K562 (cell line): ENCODE measurements at places on chromosomes 6 and 20. TPM values are rescaled to one million over a fixed set of nuclear protein-coding genes. Genes with fewer than 3 reads are reported as not detected.

DNA sequence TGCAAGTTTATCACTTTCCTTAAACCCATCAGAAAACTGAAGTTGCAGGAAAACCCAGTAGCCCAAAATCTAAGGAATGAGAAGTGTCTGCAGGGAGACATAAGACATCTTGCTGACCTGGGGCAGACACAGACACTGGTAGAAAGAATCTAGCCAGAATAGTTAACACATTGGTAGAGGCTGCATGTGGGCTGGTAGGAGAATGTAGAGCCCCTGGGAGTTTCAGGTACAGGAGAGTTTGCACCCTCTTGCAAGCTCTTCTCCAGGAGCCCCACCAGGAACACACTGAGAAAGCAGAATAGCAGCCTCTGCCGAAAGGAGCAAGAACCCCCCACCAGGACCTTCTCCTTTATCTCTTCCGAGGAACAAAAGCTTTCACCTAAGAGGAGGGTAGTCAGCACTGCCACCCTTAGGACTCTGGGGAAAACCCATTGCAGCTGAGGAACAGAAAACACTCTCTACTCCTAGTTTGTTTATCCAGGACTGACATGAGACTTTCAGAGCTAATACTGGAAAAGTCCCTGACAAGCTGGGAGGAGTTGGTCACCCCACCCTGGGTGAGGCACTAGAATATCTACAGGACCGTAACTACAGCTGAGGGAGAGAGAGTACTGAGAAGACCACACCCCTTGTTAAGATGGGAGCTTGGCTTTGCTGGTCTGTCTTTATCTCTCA lies 10.5 kb upstream of the OGFRL1 start:
- no peak for DNase-seq

Gene OLIG3
- polyA plus RNA-seq, result not detected in 2 replicates

- no peak for DNase-seq
Measured at GRCh38 chr6:43871933-43872332, 101.9 kb downstream of the VEGFA start.

DNA sequence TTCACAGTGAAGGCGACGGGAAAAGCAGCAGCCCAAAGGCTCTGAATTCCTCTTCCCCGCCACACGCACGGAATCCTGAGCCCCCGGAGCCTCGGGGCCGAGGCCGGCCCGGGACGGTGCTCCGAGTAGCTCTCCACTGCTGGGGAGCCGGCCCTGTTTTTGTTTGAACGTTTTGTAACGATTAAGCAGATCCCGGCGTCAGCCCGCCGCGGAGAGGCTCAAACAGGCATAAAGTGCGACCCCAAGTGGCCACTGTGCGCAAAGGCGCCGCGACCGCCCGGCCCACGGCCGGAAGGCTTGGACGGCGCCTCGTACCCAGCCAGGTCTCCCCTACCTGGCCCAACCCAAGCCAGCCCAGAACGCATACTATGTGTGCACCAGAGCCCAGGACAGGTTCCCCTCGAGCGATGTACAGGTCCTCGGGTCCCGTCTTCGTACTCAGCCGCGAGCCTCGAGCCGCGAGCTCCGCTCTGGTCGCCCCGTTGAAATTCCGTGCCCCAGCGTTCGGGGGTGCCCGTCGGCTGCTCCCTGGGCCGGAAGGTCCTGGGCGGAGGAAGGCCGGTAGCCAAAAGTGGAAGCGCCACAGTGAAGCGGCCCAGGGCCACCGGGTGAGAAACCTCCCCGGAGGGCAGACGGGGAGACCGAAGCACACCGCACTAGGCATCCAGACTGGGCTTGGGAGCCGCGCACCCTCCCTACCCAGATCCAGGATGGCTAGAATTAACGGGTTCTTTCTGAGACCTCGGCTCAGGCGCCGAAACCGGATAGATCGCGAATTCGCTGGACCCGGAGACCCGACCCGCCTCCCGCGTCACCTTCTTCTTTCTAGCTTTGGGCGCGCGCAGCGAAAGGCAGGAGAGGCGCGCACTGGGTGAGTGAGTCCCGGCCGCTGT lies 1.2 kb upstream of the MAFB start:
- DNase-seq, result peak; percentile 66

- DNase-seq, result no peak
Measured at GRCh38 chr20:40978761-40979160, 49.9 kb upstream of the TOP1 start.

Gene MAP7
- polyA plus RNA-seq, result 3.9 and 4.4 TPM in 2 replicates

GRCh38 chr6:99522531-99522930 lies 7.3 kb upstream of the USP45 start:
- DNase-seq, result peak; percentile 21

GRCh38 chr20:43968341-43969000 lies 53.8 kb downstream of the TOX2 start:
- no peak for DNase-seq

DNA sequence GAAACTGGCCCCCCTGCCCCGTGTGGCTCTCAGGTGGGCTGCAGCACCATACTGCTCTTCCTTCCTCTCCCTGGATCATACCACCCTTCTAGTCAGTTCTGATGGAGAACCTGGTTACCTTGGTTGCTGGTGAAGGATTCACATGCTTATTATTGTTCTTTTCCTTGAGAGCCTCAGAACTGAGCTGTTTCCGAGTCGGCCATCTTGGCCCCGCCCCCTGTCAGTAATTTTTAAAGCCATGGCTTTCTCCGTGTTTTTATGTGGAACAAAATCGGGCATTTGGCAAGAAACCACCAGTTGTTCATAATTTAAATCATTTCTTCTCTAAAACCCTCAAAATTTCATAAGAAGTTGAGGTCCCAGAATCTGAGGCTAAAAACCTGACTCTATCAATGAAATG lies 493.8 kb downstream of the NKAIN2 start:
- DNase-seq, result no peak

- DNase-seq, result no peak
Measured at GRCh38 chr6:22435151-22435550, 134.2 kb upstream of the HDGFL1 start.

DNA sequence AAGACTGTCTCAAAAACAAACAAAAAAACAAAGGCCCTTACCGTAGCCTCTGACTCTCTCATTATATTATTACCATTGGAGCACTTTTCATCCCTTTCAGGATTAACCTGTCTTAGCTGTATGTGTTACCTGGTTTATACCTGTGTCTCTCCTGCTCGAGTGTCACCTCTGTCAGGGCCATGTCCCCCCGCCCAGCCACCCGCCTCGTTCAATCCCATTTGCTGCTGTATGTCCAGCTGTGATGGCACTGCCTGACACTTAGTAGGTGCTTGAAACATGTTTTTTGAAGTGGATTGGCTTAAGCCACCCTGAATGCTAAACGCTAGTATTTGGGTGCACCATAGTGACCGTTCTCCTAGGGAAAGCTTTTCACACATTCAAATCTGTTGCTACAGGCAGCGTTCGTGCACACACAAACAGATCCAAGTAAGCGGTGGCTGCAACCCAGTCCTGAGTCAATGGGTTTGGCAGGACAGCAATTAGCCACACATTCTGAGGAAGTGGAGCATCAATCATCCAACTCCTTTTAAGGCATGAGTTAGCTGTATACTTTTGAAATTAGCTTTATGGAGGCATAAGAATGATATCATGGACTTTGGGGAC lies 98.9 kb upstream of the ZNF217 start:
- no peak for DNase-seq

Gene DPPA5
- not detected in 2 replicates for polyA plus RNA-seq

DNA sequence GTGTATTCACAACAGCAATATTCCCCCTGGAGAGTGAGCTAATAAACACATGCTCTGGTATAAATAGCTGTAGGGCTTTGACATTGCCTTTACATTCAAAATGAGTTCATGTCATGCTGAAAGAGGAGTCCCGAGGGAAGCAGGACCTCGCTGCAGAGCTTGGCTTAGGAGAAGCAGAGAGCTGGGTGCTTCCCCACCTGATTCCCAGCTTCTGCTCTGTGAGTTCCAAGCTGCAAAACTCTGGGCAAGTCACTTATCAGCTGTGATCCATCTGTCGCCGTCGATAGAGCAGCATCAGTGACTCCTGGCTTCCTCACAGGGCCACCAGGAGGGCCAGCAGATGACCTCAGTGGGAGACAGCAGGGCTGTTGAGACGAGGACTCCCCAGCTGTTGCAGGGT lies 241.8 kb downstream of the ANKRD60 start:
- no peak for DNase-seq

DNA sequence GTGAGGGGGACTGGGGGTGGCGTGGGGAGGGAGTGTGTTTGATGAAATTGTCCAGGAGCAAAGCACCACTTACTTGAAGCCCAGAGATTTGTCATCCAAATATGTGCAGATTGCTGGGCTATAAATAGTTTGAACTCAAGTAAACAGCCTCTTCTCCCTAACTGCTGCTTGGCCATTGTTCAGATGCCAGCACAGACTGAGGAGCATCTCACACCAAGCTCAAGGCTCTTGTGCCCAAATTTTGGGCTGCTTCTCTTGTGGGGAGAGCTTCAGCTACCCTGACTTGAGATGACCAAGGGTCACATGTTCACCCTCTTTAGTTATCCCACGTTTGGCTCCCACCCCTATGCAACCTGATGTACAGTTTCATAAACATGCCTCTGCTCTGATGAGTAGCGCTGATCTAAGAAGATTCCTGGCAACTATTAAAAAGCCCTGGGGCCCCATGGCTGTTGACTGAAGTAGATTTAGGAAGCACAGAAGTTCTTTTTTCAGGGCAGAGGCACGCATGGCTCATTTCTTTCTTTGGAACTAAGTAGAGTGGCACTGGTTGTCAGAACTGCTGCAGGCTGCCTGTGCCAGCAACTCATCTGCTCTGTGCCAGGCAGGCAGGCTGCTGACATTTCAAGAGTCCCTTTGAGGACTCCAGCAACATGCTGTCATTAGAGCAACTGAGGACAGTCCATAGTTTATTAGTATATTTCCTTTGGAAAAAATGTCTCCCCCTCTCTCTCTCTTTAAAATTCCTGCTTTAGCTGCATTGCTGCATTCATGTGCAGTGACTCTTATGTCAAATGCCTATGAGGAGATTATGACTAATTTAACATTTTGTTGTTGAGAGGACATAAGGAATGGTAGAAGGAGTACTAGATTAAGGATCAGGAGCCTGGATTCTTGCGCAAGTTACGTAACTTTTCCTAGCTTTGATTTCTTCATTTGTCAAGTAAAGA lies 9.6 kb upstream of the PKIG start:
- no peak for DNase-seq

- no peak for DNase-seq
Measured at GRCh38 chr20:6956056-6956455, 188.6 kb downstream of the BMP2 start.

GRCh38 chr20:41340327-41341055 lies at the start of gene LPIN3:
TSS of gene LPIN3 (plus strand) at chr20:41340821. CDS start at chr20:41345804, 4,983 bp downstream.
- peak; percentile 98 for DNase-seq

Gene GPX5
- polyA plus RNA-seq, result 0.07 TPM in 1 of 2 replicates, not detected in the other

Gene RSPH9
- not detected in 2 replicates for polyA plus RNA-seq

GRCh38 chr20:4011226-4011975 lies 4.0 kb downstream of the RNF24 start:
- DNase-seq, result no peak

Gene OOEP
- polyA plus RNA-seq, result not detected in 2 replicates

GRCh38 chr20:9223296-9223695 lies 154.4 kb downstream of the PLCB4 start:
- no peak for DNase-seq

DNA sequence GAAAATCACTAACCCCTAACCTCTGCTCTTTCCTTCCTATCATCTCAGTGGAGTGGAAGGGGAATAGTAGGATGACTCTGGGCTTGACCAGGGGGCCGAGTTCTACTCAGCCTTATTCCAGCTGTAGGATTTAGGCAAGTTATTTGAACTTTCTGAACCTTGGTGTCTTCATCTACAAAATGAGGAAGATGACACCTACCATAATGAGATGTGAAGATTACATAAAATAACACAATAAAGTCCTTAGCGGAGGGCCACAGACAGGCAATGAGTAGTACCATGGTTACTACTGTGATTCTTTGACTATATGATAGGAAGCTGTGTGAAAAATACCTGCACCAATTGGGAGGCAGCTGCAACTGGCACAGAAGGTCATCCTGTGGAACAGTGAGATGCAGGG lies 53.6 kb upstream of the PIM1 start:
- no peak for DNase-seq

Gene TOX2
- not detected in 2 replicates for polyA plus RNA-seq

Gene GRM1
- polyA plus RNA-seq, result not detected in 2 replicates

Gene PI16
- 0.54 TPM in 1 of 2 replicates, not detected in the other for polyA plus RNA-seq

GRCh38 chr20:47934761-47935160 lies 149.5 kb upstream of the SULF2 start:
- DNase-seq, result no peak

Gene TINAG
- not detected in 2 replicates for polyA plus RNA-seq

Gene RUNX2
- 0.30 and 0.86 TPM in 2 replicates for polyA plus RNA-seq

GRCh38 chr20:33664762-33665144 lies 2.0 kb upstream of the ACTL10 start:
- DNase-seq, result no peak

- DNase-seq, result no peak
Measured at GRCh38 chr6:124197148-124197547, 393.5 kb downstream of the NKAIN2 start.

Gene SMPDL3A
- 0.34 and 1.1 TPM in 2 replicates for polyA plus RNA-seq

- no peak for DNase-seq
Measured at GRCh38 chr20:6708010-6708409, 59.5 kb upstream of the BMP2 start.

Gene MUC22
- 0.03 TPM in 1 of 2 replicates, not detected in the other for polyA plus RNA-seq

Gene IL17A
- not detected in 2 replicates for polyA plus RNA-seq

Gene GSTA1
- not detected in 2 replicates for polyA plus RNA-seq

- DNase-seq, result no peak
Measured at GRCh38 chr6:18445228-18445627, 58.1 kb downstream of the RNF144B start.

GRCh38 chr6:1812034-1812433 lies 202.3 kb downstream of the FOXC1 start:
- DNase-seq, result no peak

Gene HSPA1B
- 81.7 and 86.4 TPM in 2 replicates for polyA plus RNA-seq

- no peak for DNase-seq
Measured at GRCh38 chr6:139498715-139499114, 124.3 kb upstream of the CITED2 start.

Gene MOCS3
- polyA plus RNA-seq, result 2.9 and 3.1 TPM in 2 replicates

Gene NKAIN4
- not detected in 2 replicates for polyA plus RNA-seq

Gene PCSK2
- polyA plus RNA-seq, result 0.04 TPM in 1 of 2 replicates, not detected in the other

Gene LY6G6D
- not detected in 2 replicates for polyA plus RNA-seq

Gene IER3
- 26.0 and 30.0 TPM in 2 replicates for polyA plus RNA-seq

Gene LY6G6F
- 1.1 TPM in 1 of 2 replicates, not detected in the other for polyA plus RNA-seq

Gene FAM162B
- not detected in 2 replicates for polyA plus RNA-seq

- DNase-seq, result peak; percentile 96
Measured at GRCh38 chr6:39114704-39115599, at the start of gene SAYSD1. TSS of gene SAYSD1 (minus strand) at chr6:39115186. CDS start at chr6:39115089, 97 bp downstream.

Gene SLC23A2
- 3.3 and 3.6 TPM in 2 replicates for polyA plus RNA-seq

- no peak for DNase-seq
Measured at GRCh38 chr6:8889514-8889913, 454.2 kb upstream of the SLC35B3 start.

DNA sequence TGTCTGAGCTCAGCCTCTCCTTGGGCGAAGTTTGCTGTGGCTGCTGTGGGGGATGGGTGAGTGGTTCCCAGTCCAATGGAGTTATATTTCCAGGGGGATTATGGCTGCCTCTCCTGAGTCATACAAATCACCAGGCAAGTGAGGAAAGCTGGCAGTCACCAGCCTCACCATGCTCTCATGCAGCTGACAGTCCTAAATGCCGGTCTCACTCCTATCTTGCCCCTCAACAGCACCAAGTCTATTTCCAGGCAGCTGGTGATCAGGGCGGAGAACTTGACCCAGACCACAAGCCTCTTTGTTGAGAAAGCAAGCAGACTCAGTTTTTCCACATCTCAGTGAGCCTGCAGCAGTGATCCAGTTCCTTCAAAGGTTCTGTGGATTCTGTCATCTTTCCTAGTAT lies 98.9 kb downstream of the TBC1D32 start:
- DNase-seq, result no peak
